ENCODE measurements at places on chromosomes 2 and 18.

GRCh38 chr18:38023871-38024270, 458.3 kb upstream of the CELF4 start:
- DNase-seq: peak; percentile 70

DNA sequence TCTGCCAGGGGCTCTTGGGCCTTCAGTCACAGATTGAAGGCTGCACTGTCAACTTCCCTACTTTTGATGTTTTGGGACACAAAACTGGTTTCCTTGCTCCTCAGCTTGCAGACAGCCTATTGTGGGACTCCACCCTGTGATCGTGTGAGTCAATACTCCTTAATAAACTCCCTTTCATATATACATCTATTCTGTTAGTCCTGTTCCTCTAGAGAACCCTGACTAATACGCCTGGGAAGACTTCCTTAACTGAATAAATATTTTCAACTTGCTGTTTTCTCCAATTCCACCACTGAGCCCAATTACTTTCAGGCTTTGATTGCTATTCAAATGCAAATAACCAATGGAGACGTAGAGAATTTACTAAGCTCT, 61.4 kb upstream of the CCDC195 start:
- no peak for DNase-seq

GRCh38 chr18:62566199-62566598, 43.4 kb downstream of the ZCCHC2 start:
- DNase-seq: peak; percentile 26

DNA sequence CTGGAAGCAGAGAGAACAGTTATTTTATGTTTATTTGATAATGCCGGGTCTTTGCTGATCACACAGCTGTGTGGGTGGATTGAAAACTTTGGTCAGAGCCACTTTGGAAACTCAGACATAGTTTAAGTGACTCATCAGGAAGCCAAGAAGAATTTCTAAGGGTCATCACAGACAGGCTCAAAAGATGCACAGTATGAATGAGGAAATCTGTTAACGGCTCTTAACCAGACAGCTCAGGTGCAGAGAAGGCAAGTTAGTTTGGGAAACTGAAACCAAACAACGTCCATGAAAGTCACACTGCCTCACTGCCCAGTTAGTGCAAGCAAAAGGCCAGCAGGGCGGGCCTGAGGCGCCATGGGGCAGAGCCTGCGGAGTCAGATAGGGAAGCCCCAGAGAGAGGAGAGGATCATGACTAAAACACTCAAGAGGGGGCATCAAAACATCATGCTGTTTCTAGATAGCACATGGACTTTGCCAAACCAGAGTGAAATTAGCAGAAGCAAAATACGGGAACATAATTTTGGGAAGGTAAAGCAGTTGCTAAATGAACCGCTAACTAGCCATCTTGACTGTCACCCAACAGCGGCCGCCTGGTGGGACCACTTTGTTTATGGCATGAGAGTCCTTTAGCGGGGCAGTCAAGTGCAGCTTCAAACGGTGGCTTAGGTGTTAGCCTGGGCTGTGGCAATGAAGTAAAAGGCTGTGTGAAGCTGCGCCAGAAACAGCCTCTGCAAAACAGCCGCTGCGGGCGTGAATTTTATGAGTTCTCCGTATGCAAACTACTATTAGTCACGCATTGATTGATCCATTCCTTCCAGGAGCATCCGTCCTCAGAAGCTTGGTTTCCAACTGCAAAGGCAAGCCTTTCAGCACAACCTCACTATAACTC, 101.2 kb downstream of the KCTD18 start:
- peak; percentile 97 for DNase-seq

DNA sequence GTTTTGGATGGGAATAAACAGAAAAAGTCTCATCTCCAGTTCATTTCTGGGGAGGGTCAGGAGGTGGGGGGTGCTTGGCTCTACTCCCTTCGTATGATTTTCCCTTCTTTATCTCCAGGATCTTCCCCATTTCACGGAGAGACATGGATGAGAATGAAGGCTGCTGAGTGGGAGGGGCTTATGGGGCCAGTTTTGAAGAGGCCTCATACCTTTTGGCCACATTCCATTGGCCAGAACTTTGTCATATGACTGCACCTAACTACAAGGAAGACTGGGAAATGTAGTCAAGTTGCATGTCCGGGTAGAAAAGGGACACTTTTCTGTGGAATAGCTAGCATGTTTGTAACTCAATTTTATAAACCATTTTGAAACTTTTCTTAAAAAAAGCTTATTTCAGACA, 117.6 kb downstream of the NEDD4L start:
- peak; percentile 47 for DNase-seq

DNA sequence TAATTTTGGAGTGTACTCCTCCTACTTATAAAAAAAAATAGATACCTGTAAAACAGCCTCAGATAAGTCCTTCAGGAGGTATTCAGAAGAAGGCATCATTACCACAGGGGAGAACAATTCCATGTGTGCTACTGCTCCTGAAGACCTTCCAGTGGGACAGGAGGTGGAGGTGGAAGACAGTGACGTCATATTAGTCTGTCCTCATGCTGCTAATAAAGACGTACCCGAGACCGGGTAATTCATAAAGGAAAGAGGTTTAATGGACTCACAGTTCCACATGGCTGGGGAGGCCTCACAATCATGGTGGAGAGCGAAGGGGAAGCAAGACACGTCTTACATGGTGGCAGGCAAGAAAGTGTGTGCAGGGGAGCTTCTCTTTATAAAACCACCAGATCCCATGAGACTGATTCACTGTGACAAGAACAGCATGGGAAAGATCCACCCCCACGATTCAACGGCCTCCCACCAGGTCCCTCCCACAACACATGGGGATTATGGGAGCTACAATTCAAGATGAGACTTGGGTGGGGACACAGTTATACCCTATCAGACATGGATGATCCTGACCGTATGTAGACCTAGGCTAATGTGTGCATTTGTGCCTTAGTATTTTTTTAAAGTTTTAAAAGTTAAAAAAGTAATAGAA, 98.4 kb downstream of the NDUFA10 start:
- DNase-seq: no peak

Data from renal cortical epithelial cell (primary cell).